ENCODE measurements at places on chromosomes 3 and 15. TPM values are rescaled to one million over a fixed set of nuclear protein-coding genes. Genes with fewer than 3 reads are reported as not detected.

Gene CSTA
- polyA plus RNA-seq = 1.4 TPM

Gene CPNE4
- 2.0 TPM for polyA plus RNA-seq

Gene STRA6
- polyA plus RNA-seq = 8.2 TPM

Gene SOX14
- 0.39 TPM for polyA plus RNA-seq

Gene CD86
- not detected for polyA plus RNA-seq

Gene TRIM42
- not detected for polyA plus RNA-seq

Gene AMIGO3
- 3.5 TPM for polyA plus RNA-seq

Gene MYO5C
- polyA plus RNA-seq = 7.9 TPM

Gene PDIA5
- 23.2 TPM for polyA plus RNA-seq

Gene TMCO5A
- polyA plus RNA-seq = not detected

- no peak overlapping the region for H3K4me3 ChIP-seq
- H3K27me3 ChIP-seq = no peaks in the 10 kb centered on the region
- H3K4me1 ChIP-seq = peaks cover 21% of the 10 kb centered on the region
- no peaks in the 10 kb centered on the region for H3K36me3 ChIP-seq
Measured at GRCh38 chr3:72368331-72368975, 479.8 kb downstream of the SHQ1 start.

DNA sequence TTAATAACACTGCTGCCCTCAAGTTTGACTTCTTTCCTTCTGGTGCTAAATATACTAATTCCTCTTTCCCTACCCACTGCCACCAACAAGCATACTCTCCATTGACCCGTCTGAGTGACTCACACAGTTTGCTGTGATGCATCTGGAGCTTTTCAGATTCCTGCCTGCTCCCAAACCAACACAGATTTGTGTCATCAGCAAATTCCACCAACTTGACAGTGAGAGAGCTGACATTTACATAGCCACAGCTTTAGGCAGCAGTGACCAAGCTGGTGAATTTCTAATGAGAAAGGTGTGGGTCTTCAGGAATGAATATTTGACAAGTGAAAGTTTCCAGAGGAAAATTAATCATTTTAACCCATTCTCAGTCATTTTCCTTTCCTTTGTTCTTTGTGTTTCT is 96.5 kb upstream of the PRICKLE2 start:
- no peaks in the 10 kb centered on the region for H3K27me3 ChIP-seq
- no peak overlapping the region for H3K27ac ChIP-seq
- no peak overlapping the region for H3K4me3 ChIP-seq
- no peaks in the 10 kb centered on the region for H3K36me3 ChIP-seq
- H3K4me1 ChIP-seq = no peaks in the 10 kb centered on the region

DNA sequence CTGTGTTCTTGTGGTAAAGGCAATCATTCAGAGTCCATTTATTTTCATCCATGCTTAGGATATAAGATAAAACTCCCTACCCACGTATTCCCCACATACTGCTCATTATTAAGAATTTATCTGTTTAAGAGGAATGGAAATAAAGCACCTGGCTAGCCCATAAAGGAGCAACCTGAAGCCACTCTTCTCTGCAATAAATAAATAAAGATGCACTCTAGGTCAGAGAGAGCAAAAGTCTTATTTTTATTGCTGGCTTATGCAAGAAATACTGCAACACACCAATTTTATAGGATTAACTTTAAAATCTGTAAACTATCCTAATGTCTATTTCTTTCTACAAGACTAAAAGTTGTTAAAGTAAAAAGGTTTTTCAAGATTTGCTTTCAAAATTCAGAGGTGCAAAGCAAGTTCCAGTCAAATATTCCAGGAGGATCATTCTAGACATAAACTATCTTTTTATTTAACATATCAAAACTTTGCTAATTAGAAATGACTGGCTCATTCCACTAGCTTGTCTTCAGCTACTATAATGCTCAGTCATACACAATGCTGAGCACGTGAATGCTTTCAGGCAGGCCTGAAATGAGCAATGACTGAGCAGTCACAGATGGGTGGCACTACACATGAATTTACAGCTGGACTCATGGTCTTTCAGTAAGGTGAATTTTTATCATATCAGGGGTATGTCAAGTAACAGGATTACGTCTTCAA is 7.1 kb downstream of the TJP1 start:
- H3K4me1 ChIP-seq = peaks cover 54% of the 10 kb centered on the region
- H3K27me3 ChIP-seq = no peaks in the 10 kb centered on the region
- no peak overlapping the region for H3K27ac ChIP-seq
- no peaks in the 10 kb centered on the region for H3K36me3 ChIP-seq
- H3K4me3 ChIP-seq = no peak overlapping the region
- DNase-seq = no peak

GRCh38 chr3:10939556-10939955 is 53.0 kb upstream of the SLC6A1 start:
- H3K4me3 ChIP-seq = no peak overlapping the region
- H3K27me3 ChIP-seq = no peaks in the 10 kb centered on the region
- no peak overlapping the region for H3K27ac ChIP-seq
- no peaks in the 10 kb centered on the region for H3K36me3 ChIP-seq

GRCh38 chr3:30141178-30141581 is 465.2 kb upstream of the TGFBR2 start:
- no peaks in the 10 kb centered on the region for H3K4me1 ChIP-seq
- H3K4me3 ChIP-seq = no peak overlapping the region
- no peaks in the 10 kb centered on the region for H3K27me3 ChIP-seq
- no peaks in the 10 kb centered on the region for H3K36me3 ChIP-seq

DNA sequence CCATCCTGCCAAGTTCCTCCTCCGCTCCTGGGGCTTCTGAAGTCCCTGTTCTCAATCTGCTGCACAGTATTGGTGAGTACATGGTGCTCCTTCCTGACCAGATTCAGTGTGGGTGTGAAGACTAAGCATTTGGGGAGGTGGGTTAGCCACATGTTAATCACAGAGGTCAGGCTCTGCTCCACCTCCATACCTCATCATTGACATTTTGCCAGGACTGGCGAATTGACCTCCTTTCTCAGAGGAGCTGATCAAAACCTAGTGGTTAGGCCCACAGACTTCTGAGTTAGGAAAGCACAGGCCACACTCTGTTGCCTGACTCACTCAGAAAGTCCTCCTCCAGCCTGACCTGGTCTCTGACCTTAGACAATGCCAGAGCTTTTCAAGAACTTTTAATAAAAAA is 8.4 kb upstream of the RPS17 start:
- DNase-seq = no peak
- no peak overlapping the region for H3K4me3 ChIP-seq
- H3K4me1 ChIP-seq = peaks cover 5% of the 10 kb centered on the region
- no peak overlapping the region for H3K27ac ChIP-seq
- no peaks in the 10 kb centered on the region for H3K27me3 ChIP-seq

DNA sequence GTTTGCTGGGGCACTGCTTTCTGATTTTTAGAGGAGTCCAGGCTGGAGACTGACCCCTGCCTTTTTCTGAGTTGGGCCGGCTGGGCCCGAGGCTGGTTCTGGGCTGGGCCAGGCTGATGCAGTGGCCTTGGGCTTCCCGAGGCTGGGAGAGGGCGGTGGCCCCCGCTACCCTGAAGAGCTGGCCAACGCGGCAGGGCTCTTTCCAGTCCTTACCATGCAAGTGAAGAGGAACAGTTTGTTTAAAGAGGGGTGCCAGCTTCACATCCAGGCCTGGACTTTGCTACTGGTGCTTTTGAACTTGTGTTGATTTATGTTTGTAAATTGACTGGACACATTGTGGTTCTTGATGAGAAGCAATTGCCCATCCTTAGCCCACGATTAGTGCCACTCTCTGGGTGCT is 15.3 kb downstream of the IGF1R start:
- H3K36me3 ChIP-seq = no peaks in the 10 kb centered on the region
- H3K4me1 ChIP-seq = peaks cover 81% of the 10 kb centered on the region
- H3K4me3 ChIP-seq = no peak overlapping the region
- peak overlapping the region; percentile 80 for H3K27ac ChIP-seq

DNA sequence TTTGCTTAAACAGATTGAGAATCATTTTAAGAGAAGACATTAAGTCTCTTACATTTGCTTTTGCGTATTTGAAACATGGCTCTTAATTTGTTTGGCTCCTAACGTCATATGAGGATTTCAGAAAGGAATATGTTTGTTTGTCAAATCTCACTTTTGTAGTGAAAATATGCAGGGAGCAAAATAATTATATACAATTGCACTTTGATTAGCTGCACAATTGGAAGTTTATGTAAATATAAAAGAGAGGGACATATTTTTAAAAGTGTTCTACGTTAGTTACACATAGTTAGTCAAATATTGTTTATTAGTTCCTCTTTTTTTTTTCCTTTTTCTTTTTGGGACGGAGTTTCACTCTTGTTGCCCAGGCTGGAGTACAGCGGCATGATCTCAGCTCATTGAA is 42.7 kb upstream of the GOLIM4 start:
- H3K27ac ChIP-seq = no peak overlapping the region
- H3K36me3 ChIP-seq = no peaks in the 10 kb centered on the region
- H3K4me1 ChIP-seq = peaks cover 11% of the 10 kb centered on the region
- H3K27me3 ChIP-seq = no peaks in the 10 kb centered on the region

GRCh38 chr3:139534455-139534812 is 5.1 kb downstream of the RBP1 start:
- DNase-seq = no peak
- H3K27me3 ChIP-seq = peaks cover 19% of the 10 kb centered on the region
- no peaks in the 10 kb centered on the region for H3K36me3 ChIP-seq
- peaks cover 43% of the 10 kb centered on the region for H3K4me1 ChIP-seq
- no peak overlapping the region for H3K27ac ChIP-seq
- no peak overlapping the region for H3K4me3 ChIP-seq

DNA sequence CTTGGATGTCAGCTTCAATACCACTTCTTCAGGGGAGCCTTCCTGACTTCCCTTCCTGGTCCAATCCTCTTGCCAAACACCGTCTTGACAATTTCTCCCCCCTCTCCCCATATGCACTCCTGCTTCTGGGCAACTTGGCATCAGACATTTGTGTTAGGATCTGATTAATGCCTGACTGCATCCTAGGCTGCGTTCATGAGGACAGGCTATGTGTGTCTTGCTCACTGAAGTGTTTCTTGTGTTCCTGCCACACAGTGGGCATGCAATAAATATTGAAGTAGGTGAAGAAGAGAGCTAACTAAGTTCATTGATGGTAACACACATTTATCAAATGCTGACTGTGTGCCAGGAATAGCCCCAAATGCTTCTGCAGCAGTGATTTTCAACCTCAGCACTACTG is 36.4 kb upstream of the WNT5A start:
- DNase-seq = no peak
- H3K4me1 ChIP-seq = peaks cover 23% of the 10 kb centered on the region
- no peaks in the 10 kb centered on the region for H3K36me3 ChIP-seq
- no peak overlapping the region for H3K4me3 ChIP-seq
- H3K27me3 ChIP-seq = no peaks in the 10 kb centered on the region

GRCh38 chr15:44207643-44208042 is 12.6 kb upstream of the FRMD5 start:
- H3K27me3 ChIP-seq = no peaks in the 10 kb centered on the region
- DNase-seq = no peak
- H3K4me1 ChIP-seq = peaks cover 1% of the 10 kb centered on the region
- H3K36me3 ChIP-seq = no peaks in the 10 kb centered on the region

GRCh38 chr15:101250873-101251829 is 697 bp downstream of the CHSY1 start:
- H3K36me3 ChIP-seq = no peaks in the 10 kb centered on the region
- peaks cover 17% of the 10 kb centered on the region for H3K27me3 ChIP-seq
- DNase-seq = peak; percentile 87

DNA sequence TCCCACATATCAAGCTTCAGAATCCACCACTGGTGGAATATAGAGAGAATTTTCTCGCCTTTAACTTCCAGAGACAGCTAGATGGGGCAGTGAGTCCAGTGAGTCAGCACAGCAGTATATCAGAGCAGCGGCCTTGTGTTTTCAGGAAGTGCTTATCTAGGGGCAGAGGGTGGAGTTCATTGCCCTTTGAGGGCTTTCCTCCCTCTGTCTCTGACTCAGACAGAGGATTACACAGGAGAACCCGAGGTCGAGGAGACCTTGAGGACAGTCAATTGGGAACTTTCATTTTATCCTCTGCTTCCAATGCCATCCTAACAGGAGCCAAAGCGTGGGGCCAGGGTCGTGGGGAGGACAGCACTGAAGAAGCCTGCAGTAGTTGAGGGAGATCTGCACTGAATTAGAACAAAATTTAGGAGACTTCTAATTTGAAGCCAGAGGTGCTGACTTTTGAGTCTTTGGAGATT is 109.6 kb upstream of the UMPS start:
- H3K27me3 ChIP-seq = no peaks in the 10 kb centered on the region
- DNase-seq = no peak
- peak overlapping the region; percentile 43 for H3K27ac ChIP-seq
- 0 out of 2 replicates have a peak, but pooled peaks cover 4% of the 10 kb centered on the region for H3K4me1 ChIP-seq
- no peaks in the 10 kb centered on the region for H3K36me3 ChIP-seq
- no peak overlapping the region for H3K4me3 ChIP-seq
